Colonic mucosa (tissue), 4 donors: ENCODE measurements at places on chromosomes 6 and 20. TPM values are rescaled to one million over a fixed set of nuclear protein-coding genes. Genes with fewer than 3 reads are reported as not detected.

DNA sequence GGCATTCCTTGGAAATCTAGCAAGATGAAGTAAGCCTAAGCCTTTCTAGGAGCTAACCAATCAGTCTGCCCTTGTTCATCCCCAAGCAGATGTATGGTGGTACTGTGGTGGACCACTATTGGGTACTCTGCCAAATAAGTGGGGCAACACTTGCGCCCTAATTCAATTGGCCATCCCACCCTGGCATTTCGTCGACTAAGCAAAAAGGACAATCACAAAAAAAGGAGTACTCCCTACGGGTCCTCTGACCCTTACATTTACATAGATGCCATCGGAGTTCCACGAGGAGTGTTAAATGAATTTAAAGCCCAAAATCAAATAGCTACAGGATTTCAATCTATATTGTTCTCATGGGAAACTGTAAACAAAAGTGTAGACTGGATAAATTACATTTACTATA is 19.5 kb downstream of the CHD6 start:
- DNase-seq: no peak

- no peak for DNase-seq
Measured at GRCh38 chr20:63186084-63186483, 29.8 kb downstream of the YTHDF1 start.

GRCh38 chr6:46985943-46986342 is 56.2 kb downstream of the ADGRF1 start:
- DNase-seq: no peak

DNA sequence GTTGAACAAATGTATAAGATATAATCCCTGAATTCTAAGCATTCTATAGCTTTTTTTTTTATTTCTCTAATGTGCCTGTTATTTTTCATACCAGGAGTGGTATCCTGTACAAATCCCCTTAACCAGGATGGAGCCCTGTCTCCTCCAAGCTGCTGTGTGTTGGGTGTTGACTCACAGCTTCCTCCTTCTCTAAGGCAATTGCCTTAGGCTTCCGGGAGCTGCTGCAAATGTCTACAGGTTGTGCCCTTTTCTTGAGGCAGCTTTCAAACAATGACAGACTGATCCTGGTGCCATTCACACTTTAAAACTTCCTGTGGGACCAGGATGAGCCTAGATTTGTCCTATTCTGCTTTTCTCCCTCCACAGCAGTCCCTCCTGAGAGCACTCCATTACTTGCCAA is 173.2 kb downstream of the BTBD3 start:
- no peak for DNase-seq

- DNase-seq: no peak
Measured at GRCh38 chr20:60403105-60403741, 445.0 kb downstream of the CDH26 start.

- DNase-seq: no peak
Measured at GRCh38 chr20:44426879-44427790, 48.5 kb upstream of the TTPAL start.

GRCh38 chr6:82410151-82410648 is 46.6 kb downstream of the TPBG start:
- DNase-seq: no peak

DNA sequence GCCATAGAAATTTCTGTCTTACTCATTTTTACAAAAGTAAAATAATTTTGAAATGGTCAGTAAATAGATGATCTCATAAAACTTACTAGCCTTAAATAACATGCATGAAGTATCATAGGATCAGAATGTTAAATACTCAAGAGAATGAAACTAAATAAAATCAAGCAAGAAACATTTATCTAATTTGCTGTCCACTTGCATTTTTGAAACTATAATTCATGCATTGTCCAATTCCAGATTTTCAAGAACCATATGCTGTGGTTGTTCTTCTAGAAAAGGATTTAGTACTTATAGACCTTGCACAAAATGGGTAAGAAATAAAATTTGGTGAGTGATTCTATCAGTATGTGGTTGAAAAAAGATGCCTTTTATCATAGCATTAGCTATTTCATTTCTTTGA is 107.0 kb downstream of the STXBP5 start:
- DNase-seq: no peak

DNA sequence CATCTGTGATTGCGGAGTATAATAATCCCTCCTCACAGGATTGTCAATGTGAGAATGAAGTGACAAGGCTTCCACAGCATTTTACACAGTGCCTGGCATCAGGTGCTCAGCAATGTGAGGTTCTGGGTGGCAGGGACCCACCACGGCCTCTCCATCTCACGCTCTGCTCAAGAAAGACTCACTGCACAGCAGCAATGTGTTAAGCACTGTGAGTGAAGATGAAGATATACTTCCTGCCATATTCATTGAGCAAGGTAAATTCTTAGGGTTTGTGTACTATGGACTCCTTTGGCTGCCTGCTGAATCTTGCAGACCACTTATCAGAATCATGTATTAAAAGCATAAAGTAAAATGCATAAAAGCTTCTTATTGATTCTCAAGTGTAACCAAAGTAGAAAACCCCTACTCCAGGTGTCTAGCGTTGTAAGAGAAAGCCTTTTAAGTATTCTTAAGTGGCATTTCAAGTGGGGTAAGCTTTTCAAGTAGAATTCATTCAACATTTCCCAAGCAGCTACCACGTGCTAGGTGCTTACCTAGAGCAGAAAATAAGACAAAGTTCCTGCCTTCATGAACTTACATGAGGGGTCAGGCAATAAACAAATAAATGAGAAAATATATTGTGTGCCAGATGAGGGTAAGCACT is 17.0 kb upstream of the MEP1A start:
- no peak for DNase-seq

DNA sequence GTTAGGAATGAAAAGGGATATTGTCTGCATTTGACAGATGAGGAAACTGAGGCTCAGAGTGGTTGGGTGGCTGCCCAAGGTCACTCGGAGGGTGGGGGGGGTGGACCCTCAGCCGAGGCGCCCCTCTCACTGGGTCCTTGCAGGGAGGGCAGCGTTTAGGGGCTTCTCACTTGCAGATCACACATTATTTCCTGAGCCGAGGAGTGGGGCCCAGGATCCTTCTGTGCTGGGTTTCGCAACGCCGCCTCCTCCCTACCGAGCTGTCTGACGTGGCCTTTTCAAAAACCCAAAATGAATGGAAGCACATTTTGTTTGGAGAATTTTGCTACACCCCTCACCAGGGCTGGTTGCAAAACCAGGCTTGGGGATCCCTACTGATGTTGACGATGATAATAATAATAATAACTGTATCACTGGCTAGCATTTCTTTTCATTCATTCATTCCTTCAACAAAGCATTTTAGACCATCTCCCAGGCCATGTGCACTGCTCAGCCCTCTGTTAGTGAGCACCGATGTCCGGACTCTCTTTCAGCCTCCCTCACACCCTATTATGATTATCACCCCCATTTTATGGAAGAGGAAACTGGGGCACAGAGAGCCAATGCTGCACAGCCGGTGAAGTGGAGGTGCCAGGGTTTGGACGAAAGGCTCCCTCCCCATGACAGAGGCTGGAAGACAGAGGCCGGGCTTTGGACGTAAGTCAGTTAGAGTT is 5.2 kb downstream of the DLGAP4 start:
- no peak for DNase-seq

- peak; percentile 12 for DNase-seq
Measured at GRCh38 chr20:41171736-41172295, 34.5 kb downstream of the PLCG1 start.

DNA sequence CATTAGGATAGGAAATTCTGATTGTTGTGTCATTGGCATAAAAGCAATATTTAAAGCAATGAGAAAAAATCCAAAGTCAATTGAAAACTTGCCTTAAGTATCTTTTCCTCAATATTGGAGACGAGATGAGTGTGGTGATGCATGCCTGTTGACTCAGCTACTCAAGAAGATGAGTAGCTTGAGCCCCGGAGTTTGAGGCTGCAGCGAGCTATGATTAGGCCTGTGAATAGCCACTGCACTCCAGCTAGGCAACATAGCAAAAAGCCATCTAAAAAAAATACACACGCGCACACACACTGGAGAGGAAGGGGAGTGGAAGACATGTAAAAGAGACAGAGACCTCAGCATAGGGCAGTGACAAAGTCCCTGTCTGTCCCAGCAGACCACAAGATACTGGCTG is 9.7 kb upstream of the MARCKS start:
- no peak for DNase-seq

WFDC5 gene
- total RNA-seq: not detected

TMEM170B gene
- 0.82 TPM for total RNA-seq

ZSCAN23 gene
- total RNA-seq: 2.6 TPM

DLK2 gene
- 0.22 TPM for total RNA-seq

PGK2 gene
- not detected for total RNA-seq

EPB41L2 gene
- total RNA-seq: 113 TPM

GPX5 gene
- not detected for total RNA-seq
